NCI-H1417 treated with DMSO at 0.1 percent for 48 hours (cell line): ENCODE measurements at places on chromosomes 2 and 18.

GRCh38 chr18:10500038-10500437 lies 25.8 kb upstream of the NAPG start:
- DNase-seq = no peak

GRCh38 chr2:72992734-72993102 lies 75.4 kb downstream of the EMX1 start:
- DNase-seq = no peak

- DNase-seq = no peak
Observed at GRCh38 chr2:120350801-120351320, 4.9 kb downstream of the INHBB start.

DNA sequence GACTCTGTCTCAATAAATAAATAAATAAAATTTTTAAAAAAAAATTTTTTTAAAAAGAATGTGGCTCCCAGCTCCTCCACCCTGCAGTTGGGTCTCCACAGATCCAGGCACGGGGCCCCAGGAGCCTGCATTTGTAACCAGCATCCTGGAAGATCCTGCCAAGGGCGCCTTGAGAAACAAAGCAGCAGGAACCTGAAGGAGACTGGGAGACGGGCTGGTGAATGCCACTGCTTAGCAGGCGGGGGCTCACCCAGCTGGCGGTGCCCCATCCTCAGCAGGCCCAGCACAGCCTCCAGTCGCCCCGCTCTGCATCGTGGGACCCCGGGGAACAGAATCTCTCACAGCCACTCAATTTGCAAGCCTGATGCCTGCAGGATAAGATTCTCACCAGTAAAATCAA lies 187.5 kb upstream of the SALL3 start:
- DNase-seq = no peak
